ENCODE measurements at places on chromosomes 3 and 15. TPM values are rescaled to one million over a fixed set of nuclear protein-coding genes. Genes with fewer than 3 reads are reported as not detected.

P2RY13 gene
- total RNA-seq, result not detected

DNA sequence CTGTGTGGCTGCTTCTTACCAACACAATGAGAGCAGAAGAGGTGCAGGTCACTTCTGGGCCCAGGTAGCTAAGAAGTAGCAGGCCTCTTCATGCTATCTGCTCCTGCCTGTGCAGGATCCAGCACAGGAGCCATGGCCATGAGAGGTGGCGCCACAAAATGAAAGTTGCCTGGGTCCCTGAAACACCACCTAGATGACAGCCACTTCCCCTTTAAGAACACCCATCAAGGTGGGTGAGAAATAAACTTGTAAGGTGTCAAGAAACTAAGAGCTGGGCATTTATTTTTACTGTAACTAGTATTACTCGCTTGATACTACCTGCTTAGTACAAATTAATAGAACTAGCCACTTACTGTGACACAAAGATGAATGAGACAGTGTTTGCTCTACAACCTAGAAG lies 484.6 kb upstream of the TBL1XR1 start:
- DNase-seq, result no peak

DNA sequence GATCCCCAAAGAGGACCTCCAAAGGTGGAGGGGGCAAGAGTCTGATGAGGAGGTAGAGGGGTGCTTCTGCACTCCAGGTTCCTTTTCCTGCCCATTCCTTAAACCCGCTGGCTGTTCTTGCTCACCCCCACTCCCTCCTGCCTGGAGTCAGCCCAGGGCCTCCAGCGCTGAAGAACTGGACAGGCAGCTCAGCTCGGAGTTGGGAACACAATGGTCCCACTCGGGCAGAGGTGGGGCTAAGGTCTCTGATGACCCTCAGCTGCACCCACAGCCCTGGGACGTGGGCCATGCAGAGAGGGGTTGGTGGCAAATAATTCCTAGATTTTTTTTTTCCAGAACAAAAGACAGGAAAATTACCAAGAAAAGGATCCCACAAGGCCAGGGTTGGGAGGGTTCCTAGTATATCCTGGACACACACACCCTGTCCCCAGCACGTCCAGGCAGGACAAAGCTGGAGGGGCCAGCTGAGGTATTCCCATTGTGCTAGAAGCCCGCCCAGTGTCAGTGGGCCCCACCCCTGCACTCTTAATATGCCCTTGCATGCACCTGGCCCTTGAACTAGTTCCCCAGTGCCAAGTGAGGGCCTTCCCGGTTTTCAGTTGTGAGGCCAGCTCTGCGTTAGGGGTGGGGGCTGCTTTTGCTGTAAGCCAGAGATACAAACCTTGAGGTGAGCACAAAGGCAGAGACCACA lies 22.1 kb upstream of the IP6K2 start:
- no peak for DNase-seq

DNA sequence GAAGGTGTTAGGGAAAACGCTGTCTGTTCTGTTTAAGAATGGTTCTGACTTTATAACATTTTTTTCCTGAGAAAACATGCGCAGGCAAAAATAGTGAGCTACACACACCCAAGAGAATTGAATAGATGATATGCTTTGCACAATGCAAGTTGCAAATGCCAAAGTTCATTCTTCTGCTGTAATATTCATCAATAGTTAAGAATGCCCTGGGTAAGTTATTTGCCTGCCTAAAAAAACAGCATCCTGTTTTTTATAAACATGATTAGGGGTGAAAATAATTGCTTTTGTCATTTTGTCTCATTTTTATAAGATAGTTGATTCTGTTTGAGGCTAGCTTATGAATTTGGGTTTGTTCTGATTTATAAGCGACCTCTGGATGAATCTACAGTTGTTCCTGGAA lies 99.4 kb downstream of the DTWD1 start:
- DNase-seq, result no peak

- peak; percentile 88 for DNase-seq
Measured at GRCh38 chr15:34367101-34368081, at the start of gene LPCAT4. Gene LPCAT4, minus strand, starts transcription at chr15:34367196. Its CDS starts 96 bp downstream, at chr15:34367100.

SEMA5B gene
- 0.07 TPM for total RNA-seq

STAB1 gene
- total RNA-seq, result 340 TPM

GCHFR gene
- 6.3 TPM for total RNA-seq

- peak; percentile 8 for DNase-seq
Measured at GRCh38 chr3:140377644-140378043, 300.2 kb upstream of the TRIM42 start.

GRCh38 chr15:50358845-50359244 lies 3.8 kb upstream of the GABPB1 start:
- DNase-seq, result peak; percentile 41

EPB42 gene
- not detected for total RNA-seq

DNA sequence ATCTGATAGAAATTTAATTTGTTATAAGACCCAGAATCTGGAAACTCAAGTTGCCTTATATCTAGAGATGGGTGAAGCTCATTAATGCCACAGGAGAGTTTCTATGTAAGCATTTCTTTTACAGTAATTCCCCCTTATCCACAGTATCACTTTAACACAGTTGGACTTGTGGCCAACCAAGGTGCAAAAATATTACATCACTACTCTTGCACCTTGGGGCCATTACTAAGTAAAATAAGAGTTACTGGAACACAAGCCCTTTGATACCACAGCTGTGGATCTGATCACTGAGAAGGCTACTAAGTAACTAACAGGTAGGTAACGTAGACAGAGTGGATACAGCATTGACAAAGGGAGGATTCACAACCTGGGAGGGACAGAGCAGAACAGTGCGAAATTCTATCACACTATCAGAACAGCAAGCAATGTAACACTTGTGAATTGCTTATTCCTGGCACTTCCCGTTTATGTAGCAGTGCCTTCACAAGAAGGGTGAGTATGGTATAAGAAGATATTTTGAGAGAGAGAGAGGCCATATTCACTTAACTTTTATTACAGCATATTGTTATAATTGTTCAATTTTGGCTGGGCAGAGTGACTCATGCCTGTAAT lies 33.9 kb upstream of the TOPBP1 start:
- no peak for DNase-seq

DNA sequence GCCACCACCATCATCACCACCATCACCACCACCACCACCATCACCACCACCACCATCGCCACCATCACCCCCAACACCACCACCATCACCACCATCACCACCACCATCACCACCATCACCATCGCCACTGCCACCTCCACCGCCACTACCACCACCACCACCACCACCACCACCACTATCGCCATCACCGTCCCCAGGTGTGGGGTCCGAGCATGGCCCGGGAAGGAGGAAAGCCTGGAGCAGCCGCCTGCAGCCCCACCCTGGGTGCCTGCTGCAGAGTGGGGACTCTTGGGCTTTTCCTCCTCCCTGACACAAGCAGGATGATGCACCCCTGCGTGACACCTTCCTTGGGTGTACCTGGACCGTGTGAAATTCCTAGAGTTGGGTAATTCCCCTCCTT lies 43.9 kb downstream of the MUC4 start:
- DNase-seq, result no peak

- no peak for DNase-seq
Measured at GRCh38 chr3:52218454-52218853, 7.0 kb downstream of the TLR9 start.

DNA sequence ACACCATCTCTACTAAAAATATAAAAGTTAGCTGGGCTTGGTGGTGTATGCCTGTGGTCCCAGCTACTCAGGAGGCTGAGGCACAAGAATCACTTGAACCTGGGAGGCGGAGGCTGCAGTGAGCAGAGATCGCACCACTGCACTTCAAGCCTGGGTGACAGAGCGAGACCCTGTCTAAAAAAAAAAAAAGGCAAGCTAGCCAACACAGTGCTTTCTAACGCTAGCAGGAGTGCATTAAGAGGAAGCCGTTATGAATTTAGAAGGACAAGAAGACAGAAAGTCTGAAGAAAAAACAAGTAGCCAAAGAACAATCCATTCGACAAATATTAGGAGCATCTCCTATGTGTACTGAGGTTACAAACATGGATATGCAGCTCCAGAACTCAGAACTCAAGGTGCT lies 28.6 kb downstream of the BHLHE40 start:
- DNase-seq, result no peak

CGNL1 gene
- total RNA-seq, result 27.1 TPM

DNA sequence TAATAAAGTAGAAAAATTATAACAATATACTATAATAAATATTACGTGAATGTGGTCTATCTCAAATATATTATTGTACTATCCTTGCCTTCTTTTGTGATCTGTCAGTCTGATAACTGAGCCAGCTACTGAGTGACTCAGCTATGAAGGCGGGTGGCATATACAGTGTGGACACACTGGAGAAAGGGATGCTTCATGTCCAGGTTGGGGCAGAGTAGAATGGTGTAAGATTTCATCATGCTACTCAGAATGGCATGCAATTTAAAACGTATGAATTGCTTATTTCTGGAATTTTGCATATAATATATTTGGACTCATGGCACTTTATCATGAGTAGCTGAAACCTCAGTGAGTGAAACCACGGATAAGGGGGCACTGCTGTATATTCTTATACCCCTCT lies 172.9 kb upstream of the TBC1D5 start:
- DNase-seq, result no peak

GABRB3 gene
- total RNA-seq, result not detected

GP5 gene
- not detected for total RNA-seq

GBE1 gene
- 110 TPM for total RNA-seq

GRCh38 chr15:61115679-61116078 lies 113.4 kb downstream of the RORA start:
- DNase-seq, result no peak

NAALADL2 gene
- 4.0 TPM for total RNA-seq

- no peak for DNase-seq
Measured at GRCh38 chr15:82058026-82058425, 12.2 kb upstream of the MEX3B start.

- no peak for DNase-seq
Measured at GRCh38 chr3:66350601-66351000, 129.8 kb downstream of the SLC25A26 start.

DNA sequence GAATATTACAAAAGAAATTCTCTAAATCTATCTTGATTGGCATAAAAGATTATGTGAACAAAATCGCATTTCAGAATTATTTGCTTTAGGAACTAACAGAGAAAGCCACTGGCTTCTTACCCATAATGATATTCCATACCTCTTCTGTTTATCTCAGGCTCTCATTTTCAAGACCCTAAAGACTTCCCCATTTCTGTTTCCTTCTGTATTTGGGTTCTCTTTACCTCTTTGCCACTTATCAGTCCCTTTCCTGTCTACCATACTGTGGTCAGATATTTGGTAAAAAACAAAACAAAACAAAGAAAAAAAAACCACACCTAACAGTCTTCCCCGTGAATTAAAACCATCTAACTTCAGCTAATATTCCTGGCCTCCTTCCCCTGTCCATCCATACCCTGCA lies 108.5 kb downstream of the LRRC28 start:
- DNase-seq, result no peak

- no peak for DNase-seq
Measured at GRCh38 chr15:43207024-43207423, 13.8 kb downstream of the EPB42 start.

TLR9 gene
- total RNA-seq, result not detected

CPEB1 gene
- total RNA-seq, result not detected

All from endothelial cell of umbilical vein (primary cell).